ENCODE measurements at places on chromosomes 1 and 21.

- no peak for DNase-seq
These were observed 176.5 kb downstream of the PBX1 start for GRCh38 chr1:164735315-164736052.

GRCh38 chr21:35504277-35504676, 455.2 kb upstream of the RUNX1 start:
- DNase-seq: no peak

DNA sequence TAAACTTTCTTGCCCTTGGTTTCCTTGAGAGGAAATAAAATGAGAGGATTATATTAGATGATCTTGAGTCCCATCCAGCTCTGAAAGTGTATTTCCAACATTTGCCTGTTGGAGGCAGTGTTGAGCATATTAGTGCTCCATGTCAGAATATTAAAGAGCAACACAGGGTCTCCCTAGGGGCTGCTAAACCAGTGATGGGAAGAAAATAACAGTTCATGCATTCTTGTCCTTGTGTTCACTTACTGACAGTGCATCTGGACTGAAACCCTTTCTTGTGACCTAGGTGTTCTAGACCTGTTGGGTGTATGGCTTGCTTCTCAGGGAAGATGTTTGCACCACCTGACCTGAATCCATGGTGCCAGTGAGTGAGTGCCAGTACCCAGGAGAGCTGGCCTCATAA, 124.7 kb upstream of the KIAA0040 start:
- no peak for DNase-seq

DNA sequence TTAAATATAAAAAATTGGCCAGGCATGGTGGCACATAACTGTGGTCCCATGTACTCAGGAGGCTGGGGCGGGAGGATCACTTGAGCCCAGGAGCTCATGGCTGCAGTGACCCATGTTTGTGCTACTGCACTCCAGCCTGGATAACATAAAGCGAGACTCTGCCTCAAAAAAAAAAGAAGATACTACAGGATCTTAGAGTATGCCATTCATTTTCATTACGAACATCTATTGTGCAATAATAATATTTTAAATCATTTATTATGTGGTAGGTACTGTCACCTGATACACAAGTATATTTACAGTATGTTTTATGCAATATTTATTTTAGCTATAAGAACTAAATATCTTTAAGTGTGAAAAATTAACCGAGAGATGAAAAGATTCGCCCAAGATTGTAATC, 9.3 kb upstream of the GIPC2 start:
- no peak for DNase-seq

DNA sequence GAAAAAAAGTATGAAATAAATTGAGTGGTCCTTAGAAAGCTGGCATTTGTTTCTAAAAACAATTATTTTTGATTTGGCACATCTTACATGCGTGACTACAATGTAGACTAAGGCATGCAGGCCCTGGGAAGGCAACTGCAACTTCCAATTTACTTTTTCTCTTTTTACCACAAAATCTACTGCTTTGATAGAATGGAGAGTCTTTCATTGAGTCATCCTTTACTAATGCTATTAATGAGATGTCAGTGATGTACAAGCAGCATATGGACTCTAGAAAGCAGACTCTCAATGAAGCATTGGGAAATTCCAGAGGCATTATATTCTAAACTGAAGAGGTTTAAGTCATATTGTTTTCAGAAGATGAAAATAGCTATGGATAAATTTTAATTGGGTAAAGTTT, 29.6 kb upstream of the PRRX1 start:
- no peak for DNase-seq

GRCh38 chr1:31804098-31804497, 11.7 kb downstream of the SPOCD1 start:
- no peak for DNase-seq

DNA sequence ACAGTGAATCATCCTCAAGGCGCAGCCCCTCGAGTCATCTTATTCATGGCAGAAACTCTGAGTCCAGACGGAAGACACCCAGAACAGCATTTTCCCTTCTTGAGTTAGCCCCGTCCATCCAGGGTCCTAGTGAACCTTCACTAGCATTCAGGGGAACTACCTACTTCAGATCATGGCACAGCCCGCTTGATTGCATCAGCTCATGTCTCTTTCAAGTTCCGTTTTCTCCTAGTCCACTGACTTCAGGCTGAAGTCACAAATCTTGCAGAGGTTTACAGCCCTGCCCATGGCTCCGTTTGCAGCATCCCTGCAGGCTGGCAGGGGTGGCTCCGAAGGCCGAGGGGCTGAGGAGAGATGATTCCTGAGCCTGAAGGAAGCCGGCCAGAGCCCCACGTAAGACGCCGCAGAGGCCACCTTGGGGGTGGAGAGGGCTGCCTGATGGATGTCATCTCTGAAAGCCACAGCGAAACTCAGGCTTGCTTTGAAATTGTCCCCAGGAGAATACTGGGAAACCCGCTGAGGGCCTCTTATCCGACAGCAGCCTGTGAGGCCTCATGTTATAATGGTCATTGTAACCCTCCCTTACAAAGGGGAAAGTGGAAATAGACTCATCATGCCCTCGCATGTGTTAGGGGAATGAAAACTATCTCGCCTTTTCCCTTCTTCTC, 310.2 kb upstream of the AJAP1 start:
- DNase-seq: no peak

DNA sequence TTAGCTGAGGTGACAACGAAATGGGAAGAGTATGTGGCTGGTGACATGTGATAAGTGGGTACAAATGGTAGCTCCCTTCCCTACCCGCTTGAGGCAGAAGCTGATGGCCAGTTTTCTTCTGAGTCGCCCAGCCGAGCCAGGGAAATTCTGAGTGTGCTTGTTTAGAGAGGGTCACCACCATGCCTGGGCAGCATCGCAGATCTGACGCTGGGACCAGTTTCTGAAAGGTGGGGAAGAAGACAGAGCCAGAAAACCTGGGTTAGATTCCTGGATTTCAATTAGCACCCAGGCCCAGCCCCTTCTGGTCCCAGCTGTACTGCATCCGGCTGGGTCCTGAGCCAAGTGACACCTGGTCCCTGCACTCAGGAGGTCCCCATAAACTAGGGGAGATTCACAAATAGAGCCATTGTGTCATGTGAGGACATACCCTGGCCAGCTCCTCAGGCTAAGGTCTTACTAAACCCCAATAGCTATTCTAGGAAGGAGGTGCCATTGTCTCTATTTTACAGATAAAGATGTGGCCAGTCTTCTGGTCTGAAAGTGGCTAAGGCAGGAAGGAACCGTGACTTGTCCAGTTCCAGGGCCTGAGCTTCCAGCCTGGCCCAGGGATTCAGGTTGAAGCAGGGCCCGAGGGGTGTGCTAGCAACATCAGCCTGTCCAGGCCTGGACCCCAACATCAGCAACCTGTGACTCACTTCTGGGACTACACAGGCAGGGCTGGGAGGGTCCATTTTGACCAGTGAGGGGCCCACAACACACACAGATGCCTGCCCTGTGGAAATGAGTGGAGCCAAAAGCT, 1.7 kb upstream of the TMEM61 start:
- DNase-seq: no peak

DNA sequence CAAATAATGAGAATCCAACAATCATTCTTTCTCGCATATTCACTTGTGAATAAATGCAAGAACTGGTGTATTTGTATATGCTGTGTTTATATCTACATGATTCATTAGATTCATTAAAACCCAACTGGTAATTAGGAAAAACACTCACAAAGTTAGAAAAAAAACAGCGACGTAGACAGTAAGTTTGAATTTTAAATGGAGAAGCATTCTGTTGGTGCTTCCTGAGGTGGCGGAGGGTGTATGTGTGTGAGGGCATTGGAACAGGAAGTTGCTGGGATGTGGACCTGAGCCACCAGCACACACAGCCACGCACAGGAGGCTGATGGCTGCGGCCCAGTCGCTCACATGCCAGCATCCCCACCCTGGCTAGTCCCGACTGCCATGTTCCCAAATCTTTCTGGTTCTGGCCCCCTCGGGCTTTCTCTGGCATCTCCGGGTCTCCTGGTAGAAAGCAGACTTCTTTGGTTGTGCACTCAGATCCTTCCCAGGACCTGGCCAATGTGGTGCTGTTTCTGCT, 121.6 kb upstream of the IRF2BP2 start:
- no peak for DNase-seq

GRCh38 chr1:21596628-21597027, 72.5 kb downstream of the RAP1GAP start:
- no peak for DNase-seq

- DNase-seq: no peak
These were observed 51.3 kb downstream of the MAST2 start for GRCh38 chr1:45854724-45855123.

DNA sequence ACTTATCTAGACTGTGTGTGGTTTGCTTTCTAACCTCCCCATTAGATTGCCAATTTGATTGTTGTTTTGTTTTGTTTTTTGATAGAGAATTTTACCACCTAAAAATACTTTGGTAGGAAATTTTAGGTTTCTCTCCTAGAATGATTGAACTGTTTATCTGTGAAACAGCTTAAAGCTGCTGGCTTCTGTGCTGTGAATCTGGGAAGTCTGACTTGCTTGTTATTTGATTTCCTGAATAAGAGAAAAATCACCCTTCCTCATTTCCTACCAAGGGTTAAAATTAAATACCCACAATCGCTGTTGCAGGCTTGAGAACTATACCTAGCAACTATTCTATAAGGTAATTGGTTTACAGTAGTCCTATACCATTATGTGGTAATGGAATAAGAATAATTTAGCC, 198.9 kb upstream of the CACYBP start:
- DNase-seq: no peak

GRCh38 chr1:214662223-214662785, 59.3 kb downstream of the CENPF start:
- DNase-seq: no peak

- DNase-seq: no peak
These were observed 176.5 kb upstream of the HOOK1 start for GRCh38 chr1:59638231-59638711.

DNA sequence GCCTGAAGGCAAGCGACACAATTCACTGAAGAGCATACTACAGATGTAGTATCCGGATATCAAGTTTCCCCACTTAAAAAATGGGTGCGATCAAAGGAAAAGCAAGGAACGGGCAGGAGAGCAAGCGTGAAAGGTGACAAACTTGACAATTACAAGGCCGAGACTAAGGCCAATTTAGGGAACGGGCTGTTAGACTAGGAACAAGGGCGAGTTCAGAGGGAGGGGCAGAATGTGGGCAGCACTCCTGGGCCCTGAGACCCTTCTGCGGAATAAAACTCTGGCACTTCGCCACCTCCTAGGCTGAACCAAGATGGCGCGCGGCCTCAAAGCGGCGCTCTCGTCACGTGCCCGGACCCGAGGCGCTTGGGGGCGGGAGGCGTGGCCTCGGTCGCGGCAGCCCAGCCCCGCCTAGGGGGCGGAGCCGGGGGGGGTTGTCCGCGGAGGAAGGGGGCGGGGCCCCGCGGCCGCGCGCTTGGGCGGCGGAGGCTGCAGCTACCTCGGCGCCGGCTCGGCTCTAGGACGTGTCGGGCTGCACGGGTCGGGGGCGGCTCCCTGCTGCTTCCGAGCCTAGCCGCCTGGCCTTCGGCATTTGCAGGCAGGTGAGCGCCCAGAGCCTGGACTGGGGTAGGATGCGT, at the start of gene PPFIA4:
TSS of gene PPFIA4 (plus strand) at position 461 of the 635 bp plus-strand sequence. CDS start 12,518 bp downstream, outside the sequence.
- peak; percentile 84 for DNase-seq

GRCh38 chr1:245762396-245762910, 607.7 kb downstream of the KIF26B start:
- no peak for DNase-seq

DNA sequence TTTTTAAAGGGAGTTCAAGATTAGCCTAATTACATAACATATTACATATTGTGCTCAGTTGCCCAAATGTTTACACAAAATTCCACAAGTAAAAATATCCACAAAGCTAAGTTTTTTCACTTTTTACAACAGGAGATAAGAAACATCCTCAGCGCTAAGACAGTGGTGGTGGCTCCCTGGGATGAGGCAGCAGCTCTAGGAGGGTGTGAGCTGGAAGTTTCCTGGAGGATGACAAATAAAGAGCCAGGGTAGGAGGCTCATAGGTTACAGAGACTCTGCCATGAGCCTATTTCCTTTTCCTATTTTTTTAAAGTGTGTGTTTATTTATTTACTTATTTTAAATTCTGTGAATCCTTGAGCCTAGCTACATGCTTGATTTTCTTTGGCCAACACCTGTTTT, 91.7 kb downstream of the COL24A1 start:
- no peak for DNase-seq

- no peak for DNase-seq
These were observed 270.0 kb downstream of the TRABD2B start for GRCh38 chr1:47727051-47727696.

- DNase-seq: no peak
These were observed 61.8 kb upstream of the GRHL3 start for GRCh38 chr1:24257373-24257772.

DNA sequence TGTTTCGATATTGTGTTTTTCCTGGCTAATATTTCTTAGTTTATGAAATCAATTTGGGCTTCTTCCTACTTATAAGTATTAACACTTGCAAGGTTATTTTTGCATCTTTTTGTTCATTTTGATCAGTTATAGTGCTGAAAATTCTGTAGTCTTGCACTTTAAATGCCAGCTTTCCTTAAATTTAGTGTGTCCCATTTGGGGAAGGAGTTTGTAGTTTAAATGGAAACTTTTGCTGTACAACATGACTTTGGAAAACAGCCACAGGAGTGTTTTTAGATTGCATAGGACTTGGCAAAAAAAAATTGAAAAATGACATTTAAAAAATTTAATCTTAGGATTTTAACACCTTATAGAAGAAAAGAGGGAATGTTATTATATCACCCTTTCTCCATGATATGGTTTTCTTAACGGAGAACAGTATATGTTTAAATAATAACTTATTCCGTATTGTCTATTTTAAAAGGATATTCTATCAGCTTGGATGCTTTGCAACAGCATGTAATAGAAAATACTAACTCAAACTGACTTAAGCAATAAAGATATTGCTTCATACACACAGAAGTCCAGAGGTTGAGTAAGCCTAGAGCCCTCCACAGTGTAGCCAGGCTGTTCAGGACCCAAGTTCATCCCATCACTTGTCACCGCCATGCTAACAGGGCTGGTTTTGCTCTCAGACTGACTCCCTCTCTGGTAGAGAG, 53.8 kb downstream of the LYPLAL1 start:
- DNase-seq: no peak

GRCh38 chr1:10709646-10710045, 86.8 kb downstream of the CASZ1 start:
- no peak for DNase-seq

GRCh38 chr1:55612988-55613387, 397.8 kb upstream of the USP24 start:
- DNase-seq: no peak

GRCh38 chr1:156862584-156862983, 1.9 kb downstream of the NTRK1 start:
- no peak for DNase-seq

DNA sequence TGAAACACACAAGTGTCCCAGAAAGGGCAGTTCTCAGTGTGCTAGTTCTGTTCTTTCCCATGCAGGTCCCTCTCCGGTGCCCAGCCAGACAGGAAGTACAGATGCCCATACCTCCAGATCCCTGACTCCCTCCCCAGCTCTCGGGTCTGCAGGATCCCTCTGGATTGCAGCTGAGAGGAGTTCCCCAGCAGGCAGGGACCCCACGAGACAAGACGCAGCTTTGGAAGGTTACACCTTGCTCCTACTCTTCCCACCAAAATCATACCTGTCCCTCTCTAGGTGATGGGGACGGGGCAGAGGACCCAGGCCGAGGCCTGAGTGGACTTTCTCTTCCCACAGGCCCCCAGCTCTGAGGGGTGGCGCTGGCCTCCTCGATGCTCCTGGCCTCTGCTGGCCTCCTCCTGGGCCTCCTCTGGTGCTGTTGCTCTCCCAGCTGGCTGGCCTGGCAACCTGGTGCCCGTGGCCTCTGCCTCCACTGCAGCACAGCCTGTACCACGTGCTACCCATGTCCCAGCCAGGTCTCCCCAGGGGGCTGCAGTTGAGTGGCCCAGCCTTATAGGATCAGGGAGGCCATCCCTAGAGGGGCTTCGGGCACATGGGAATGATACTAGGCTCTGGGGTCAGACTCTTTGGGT, 9.4 kb downstream of the LDLRAD2 start:
- no peak for DNase-seq
